ELR (cell line): ENCODE measurements at places on chromosomes 3 and 15.

DNA sequence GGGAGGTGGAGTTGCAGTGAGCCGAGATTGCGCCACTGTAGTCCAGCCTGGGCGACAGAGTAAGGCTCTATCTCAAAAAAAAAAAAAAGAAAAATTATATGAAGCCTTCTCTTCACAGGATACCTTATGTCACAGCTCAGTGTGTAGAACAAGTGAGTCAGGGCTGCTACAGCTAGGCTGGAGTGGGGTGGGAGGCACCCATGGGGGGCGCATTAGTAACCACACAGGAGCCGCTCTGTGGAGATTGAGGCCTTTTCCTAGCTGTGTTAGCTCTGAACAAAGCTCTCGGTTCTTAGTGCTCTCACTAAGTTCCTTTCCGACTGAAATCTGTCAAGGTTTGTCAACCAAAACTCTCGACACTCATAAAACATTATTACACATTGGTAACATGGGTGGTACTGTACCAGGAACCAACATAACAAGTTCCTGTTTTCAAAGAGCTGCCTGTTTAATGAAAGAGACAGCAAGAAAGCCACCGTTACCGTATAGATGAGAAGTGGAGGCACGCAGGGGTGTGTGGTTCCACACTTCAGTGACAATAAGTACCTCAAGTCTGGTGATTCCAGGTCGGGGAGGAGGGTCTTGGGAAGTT, 4.5 kb downstream of the LRRC31 start:
- DNase-seq = no peak

GRCh38 chr3:13472286-13472685, 7.8 kb upstream of the HDAC11 start:
- no peak for DNase-seq

DNA sequence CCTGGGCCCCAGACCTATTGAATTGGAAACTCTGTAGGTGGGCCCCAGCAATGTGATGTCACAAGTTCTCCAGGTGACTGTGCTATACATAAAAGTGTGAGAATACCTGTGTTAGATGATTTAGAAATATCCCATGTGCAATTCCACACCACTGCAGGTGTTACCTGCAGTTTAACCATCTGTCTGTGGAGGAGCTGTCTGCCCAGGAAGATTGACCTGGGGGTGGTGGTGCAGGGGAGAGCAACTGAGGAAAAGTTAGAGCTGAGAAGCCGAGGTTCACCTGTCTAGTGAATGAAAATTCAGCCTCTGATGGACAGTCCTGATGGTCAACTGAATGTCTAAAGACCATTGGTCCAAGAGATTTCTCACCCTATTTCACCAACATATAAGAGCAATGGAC, 132.2 kb upstream of the SLC24A5 start:
- DNase-seq = no peak

DNA sequence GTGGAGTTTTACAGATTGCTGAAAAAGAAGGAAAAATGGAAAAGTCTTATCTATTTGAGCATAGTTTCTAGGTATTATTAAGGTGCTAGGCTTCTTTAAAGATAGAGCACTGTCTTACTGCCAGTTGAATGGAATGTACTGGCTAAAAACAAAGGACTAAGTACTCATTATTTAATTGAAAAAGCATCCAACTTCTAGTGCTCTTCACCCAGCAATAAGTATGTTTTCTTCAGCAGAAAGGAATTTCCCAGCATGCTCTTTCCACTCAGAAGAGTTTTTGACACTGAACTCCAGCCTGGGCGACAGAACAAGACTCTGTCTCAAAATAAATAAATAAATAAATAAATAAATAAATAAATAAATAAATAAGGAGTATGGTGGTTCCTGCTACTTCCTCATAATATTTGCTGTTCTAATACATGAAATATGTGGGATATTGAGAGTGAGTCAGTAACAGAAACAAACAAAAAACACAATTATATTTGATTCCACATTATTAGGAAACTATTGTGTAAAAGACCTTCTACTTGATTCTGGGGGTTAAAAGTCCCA, 70.6 kb downstream of the ATP13A4 start:
- no peak for DNase-seq

DNA sequence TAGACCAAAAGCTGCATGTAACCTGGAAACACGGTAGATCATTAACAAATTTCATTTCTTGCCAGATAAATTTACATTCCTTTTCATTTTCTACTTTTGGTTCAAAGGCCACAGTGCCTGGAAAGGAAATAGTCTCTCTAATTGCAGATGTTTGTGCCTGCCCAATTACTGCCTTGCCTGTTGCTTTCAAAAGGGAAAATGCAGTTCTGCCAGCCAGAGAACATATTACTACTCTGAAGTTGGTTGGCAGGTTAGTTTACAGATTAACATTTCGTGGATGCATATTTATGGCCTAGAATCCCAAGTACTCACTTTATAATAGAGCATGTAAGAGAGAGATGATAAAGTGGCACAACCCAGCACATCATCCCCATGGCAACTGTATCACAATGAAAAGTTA, 124.3 kb upstream of the LRRC3B start:
- no peak for DNase-seq

- DNase-seq = no peak
These were observed 128.6 kb downstream of the SLCO3A1 start for GRCh38 chr15:91981821-91982800.

DNA sequence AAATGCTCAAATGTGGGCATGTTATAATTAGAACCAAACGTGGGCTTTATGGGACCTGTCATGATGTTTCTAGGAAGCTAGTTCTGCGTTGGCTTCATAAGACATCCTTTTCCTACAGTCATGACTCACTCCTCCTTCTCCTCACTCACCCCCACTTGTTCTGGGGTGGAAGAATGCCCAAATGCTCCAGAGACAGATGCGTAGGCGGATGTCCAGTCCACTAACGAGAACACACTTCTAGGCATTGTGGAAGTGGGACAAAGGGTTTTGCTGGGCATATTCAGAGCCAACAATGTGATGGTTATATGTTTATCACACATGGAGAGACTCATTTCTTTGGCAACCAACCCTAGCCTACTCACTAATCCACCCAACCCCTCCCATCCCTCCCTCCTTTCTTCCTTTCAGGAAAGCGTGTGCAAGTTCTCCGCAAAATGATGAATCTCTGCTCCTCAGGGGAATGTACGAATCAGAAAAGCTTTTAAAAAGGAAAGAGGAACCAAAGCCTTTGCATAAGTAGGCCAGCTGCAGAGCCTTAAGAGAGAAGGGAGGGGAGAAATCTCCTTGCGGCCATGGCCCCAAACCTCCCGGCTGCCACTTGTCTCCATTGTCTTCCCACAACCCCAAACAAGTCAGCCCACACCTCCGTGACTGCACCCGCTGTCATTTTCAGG, 123.0 kb upstream of the SPRED1 start:
- DNase-seq = peak; percentile 97
